Upper lobe of right lung (tissue), 1 donor: ENCODE measurements at places on chromosomes 5 and 9. TPM values are rescaled to one million over a fixed set of nuclear protein-coding genes. Genes with fewer than 3 reads are reported as not detected.

The ASTN2 gene
- 3.8 TPM for total RNA-seq

The SLC6A19 gene
- not detected for total RNA-seq

DNA sequence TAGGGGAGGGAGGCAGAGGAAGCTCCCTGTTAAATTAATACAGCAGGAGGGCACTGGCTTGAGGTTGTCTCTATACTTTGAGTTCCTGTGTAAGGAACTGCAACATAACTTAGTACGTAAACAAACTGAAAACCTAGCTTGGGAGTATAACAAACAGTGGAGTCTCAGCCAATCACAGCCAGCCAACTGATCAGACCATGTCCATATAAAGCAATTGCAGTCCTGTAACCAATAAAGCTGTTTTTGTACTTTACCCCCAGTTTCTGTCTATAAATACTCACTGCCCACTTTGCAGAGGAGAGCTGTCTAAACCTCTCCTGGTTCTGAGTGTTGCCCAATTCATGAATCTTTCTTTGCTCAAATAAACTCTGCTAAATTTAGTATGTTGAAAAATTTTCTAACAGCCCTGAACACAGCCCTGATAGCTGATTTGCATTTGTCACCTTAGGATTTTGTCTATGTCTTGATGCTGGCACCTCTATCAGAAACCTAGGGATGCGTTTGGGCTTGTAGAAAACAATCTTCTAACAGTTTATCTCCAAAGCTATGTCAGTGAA, 39.9 kb downstream of the GDNF start:
- H3K4me1 ChIP-seq: no peaks in the 10 kb centered on the region
- no peak overlapping the region for H3K27ac ChIP-seq
- H3K4me3 ChIP-seq: no peak overlapping the region
- H3K27me3 ChIP-seq: no peaks in the 10 kb centered on the region
- no peaks in the 10 kb centered on the region for H3K36me3 ChIP-seq
- DNase-seq: no peak

GRCh38 chr5:124671193-124671592, 75.2 kb downstream of the ZNF608 start:
- DNase-seq: no peak
- no peaks in the 10 kb centered on the region for H3K36me3 ChIP-seq
- no peaks in the 10 kb centered on the region for H3K27me3 ChIP-seq

DNA sequence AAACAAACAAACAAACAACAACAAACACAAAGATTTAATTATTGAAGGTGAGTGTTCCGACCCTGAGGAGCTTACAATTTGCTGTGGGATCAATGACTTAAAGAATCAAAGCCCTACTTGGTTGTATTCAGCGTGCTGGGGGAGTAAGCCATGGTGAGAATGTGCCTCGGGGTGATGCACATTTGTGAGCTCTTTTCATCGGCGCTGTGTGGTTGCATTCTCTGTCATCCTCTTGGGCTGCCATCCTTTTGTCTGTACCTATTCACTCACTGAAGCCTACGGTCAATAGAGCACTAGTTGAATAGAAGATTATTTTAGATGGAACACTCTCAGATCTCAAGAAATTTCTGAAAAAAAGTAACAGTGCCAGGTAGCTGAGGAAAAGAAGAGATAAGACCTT, 203.9 kb downstream of the CTNND2 start:
- no peaks in the 10 kb centered on the region for H3K27me3 ChIP-seq
- no peaks in the 10 kb centered on the region for H3K36me3 ChIP-seq
- H3K4me3 ChIP-seq: no peak overlapping the region
- no peaks in the 10 kb centered on the region for H3K4me1 ChIP-seq
- no peak overlapping the region for H3K27ac ChIP-seq

DNA sequence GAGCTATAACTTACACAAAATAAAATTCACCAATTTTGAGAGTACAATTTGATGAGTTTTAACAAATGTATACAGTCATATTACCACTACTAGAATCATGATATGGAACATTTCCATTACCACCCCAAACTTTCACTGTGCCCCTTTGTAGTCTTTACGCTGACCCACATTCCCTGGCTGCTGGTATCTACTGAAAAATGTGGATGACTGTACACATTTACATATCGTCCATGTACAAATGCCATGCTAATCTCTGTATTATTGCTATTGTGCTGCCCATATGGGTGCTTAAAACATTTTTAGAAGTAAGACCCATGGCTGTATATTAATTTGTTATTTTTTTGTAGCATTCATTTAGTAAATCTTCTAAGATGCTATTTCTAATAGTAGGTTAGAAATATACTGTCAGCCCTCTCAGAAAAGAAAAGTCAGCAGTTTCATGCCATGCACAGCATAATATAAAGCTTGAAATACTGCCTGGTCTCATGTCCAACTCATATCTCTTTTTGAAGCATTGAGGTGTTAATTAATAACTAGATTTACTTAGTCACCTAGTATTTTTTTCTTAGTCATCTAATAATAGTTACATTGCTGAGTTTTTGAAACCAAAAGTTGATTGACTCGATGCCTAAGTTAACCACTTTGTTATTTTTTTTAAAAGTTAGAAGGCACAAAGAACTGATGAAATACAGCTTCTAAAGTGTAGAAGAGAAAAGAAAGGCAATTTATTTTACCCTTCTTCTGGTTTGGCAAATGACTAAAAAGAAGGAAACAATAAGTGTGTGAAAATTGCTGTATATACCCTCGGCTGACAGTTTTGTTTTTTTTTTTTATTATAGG, 188.3 kb upstream of the MEF2C start:
- H3K36me3 ChIP-seq: no peaks in the 10 kb centered on the region
- H3K27ac ChIP-seq: no peak overlapping the region
- no peaks in the 10 kb centered on the region for H3K27me3 ChIP-seq
- H3K4me1 ChIP-seq: no peaks in the 10 kb centered on the region
- no peak overlapping the region for H3K4me3 ChIP-seq

The ORM2 gene
- 3.9 TPM for total RNA-seq

DNA sequence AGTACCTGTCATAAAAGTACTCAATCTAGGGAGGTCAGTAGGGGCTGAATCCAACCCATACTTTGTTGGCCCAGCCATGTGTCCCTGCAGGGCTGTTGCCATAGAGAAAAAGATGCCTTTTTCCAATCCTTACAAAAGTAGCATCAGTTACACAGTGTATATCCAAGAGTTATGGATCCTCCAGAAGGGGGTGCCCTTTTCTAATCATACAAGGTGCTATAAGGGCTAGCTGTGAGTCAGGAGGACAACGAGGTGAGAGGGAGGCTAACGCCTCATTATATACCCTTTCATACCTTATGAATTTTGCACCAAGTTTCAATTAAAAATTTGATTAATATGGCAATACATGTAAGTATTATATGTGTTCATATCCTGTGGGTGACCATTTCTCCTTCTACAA, 4.8 kb downstream of the KIAA0825 start:
- H3K27ac ChIP-seq: no peak overlapping the region
- no peaks in the 10 kb centered on the region for H3K27me3 ChIP-seq
- no peaks in the 10 kb centered on the region for H3K4me1 ChIP-seq
- H3K4me3 ChIP-seq: no peak overlapping the region

DNA sequence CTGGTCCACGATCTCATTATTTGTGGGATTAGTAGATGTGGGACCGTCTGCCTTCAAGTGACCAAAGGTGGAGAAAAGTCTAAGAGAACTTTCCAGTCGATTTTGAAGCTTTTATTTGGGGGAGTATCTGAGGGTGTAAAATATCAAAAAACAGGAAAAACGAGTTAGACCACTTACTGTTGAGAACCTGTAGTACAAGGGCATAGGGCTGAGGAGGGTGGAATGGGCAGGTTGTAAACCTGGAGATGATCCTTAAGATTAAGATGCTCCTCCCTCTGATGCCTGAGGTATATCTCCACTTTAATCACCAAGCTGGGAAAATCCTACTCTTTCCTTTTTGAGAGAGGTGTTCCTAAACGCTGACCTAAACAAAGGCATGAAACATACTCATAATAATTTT, 32.0 kb upstream of the GTF2H2C start:
- no peak for DNase-seq
- no peak overlapping the region for H3K4me3 ChIP-seq
- H3K36me3 ChIP-seq: no peaks in the 10 kb centered on the region
- no peak overlapping the region for H3K27ac ChIP-seq
- H3K27me3 ChIP-seq: no peaks in the 10 kb centered on the region

The THOC3 gene
- total RNA-seq: 22.8 TPM

The LRRC14B gene
- total RNA-seq: not detected
